ENCODE measurements at places on chromosomes 3 and 15.

GRCh38 chr3:113293348-113293747, 82.0 kb downstream of the BOC start:
- no peak for DNase-seq

DNA sequence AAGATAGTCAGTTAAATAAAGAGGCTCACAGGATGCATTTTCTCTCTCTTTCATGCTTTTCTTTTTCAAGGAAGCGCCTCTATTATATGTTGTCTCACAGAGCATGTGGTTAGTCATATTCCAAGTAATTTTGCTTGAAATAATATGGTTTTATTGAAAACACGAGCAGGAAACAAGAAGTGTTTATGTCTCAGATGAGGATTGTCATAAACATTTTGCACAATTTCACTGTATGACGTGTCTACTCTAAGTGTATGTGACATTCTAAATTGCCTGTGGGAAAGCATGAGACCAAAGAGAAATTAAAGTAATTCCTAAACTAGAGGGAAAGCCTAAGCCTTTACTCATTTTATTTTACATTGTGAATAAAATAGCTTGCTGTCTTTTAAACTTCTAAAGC, 818.6 kb downstream of the EPHA3 start:
- no peak for DNase-seq

DNA sequence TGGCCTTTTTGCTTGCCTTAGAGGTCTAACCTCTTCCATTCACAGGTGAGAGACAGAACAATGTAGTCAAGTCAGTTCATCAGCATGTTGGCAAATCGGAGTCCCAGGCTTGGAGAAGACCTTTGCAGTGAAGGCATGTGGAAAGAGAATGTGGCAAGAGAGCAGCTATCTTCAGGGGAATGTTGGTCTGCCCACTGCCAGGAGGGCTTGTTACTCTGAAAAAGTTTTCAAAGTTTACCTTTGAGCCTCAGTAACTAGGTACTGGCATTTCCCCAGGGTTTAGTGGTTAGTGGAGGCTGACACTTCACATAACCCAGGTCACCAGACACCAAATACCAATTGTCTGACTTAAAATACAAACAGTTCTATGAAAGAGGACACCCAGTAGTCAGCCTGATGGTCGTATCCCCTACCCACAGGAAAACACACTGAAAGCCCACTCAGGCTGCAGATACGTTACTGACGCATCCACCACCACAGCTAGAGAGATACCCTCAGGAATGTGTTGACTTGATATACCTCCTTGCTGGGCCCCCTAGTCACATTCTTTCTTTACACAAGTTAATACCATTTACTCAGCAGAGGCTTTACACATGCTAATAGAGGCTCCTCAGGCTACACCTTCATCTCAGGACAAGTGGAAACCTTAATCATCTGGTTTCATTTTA, 9.7 kb upstream of the ARID3B start:
- no peak for DNase-seq

GRCh38 chr3:32557640-32558352, 12.9 kb downstream of the DYNC1LI1 start:
- DNase-seq = no peak

GRCh38 chr3:171329746-171330145, 130.5 kb downstream of the TNIK start:
- DNase-seq = peak; percentile 30

DNA sequence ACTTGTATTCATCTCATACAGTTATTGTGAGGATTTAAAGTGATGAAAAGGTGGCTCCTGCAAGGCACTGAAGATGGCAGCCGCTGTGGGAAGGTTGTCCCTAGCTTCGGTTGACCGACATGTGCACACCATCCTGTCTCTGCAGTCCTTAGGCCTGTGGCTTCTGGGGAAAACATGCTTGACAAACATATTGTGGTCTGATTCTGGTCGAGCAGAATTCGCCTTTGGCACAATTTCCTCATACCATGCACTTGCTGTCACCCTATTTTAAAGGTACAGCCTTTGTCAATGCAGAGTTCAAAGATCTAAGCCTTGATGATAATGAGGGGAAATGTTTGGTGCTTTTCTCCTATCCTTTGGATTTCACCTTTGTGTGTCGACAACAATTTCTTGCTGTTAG, 50.9 kb downstream of the PRICKLE2 start:
- DNase-seq = no peak

- DNase-seq = no peak
Observed at GRCh38 chr15:41974041-41974440, 1.7 kb upstream of the EHD4 start.

- DNase-seq = no peak
Observed at GRCh38 chr3:136110481-136110880, 85.7 kb downstream of the MSL2 start.

DNA sequence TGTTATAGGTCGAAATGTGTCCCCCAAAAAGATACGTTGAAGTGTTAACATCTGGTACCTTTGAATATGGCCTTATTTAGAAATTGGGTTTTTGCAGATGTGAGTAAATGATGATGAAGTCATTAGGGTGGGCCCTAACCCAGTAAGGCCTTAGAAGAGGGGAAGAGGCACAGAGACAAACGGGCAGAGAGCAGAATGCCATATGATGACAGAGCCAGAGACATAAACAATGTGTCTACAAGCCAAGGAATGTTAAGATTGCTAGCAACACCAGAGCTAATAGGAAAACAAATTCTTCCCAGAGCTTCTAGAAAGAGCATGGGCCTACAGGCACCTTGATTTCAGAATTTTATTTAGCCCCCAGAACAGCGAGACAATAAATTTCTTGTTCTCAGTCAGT, 693.1 kb upstream of the NECTIN3 start:
- DNase-seq = no peak

GRCh38 chr15:49652922-49653321, 32.1 kb downstream of the DTWD1 start:
- DNase-seq = no peak

DNA sequence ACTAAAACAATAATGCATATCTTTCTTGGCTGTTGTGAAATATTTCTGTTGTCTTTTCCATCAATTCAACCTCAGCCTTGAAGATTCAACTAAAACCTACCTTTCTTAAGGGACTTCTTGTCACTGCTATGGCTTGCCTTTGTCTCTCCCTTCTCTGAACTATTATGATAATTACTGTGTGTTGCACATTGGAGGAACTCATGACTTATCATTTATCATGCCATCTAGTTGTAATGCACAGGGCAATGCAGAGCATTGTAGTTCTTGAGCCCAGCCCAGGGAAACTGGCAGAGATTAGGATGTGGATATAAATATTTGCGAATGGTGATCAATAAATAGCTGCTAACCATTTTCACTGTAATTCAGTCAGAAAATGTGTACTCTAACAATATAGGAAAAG, 427.1 kb upstream of the FRG2C start:
- no peak for DNase-seq

DNA sequence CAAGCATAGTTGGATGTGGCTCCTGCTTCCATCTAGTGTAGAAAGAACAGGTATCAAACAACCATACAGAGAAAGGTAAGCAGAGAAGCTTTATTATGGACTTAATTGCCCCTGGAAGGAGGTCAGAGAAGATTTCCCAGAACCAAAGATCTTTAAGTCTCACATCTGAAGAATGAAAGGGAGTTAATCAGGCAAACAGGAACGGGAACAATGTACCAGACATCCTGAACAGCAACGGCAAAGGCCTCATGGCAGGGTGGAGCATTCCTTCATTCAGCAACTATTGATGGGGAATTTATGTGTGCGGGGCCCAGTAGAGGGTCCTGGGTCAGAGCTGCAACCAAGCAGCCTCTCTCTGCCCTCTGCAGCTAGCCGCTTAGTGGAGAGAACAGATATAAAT, 61.5 kb downstream of the LMCD1 start:
- DNase-seq = no peak

DNA sequence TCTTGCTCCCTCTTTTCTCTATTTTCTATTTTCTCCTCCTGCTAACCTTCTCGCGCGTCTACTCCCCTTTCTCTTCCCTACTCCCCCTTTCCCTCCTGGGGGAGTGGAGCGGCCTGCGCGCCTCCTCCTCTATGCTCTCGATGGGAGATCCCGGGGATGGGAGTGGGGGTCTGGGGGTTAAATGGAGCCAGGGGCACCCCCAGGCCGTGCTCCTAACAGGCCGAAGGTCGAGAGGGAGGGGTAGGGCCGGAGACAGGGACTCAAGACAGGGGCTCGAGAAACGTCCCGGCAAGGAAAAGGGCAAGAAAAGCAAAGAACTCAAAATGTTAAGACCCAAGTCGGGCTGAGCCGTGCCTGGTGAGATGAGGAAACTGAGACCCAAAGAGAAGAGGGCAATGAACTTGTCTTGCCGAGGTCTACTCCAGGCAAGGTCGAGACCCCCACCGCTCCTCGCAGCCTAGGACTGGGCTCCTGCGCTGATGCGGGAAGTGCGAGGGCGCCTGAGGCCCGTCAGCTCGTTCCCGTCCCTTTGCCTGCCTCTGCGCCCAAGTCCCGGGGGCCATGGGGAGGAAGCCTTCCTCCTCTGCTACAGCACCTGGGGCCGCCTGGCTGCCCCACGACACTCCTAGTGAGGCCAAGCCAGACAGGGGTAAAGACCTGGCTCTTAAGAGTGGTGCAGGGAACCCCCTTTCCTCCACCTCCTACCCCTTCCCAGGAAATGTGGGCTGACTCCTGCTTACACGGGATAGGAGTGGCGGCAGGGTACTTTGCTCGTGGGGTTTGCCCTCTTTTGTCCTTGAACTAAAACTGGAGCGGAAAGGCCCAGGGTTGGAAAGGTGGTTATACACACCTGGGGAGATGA, 770 bp upstream of the MEGF11 start:
- no peak for DNase-seq
